G401 (cell line): ENCODE measurements at places on chromosomes 5 and 9. TPM values are rescaled to one million over a fixed set of nuclear protein-coding genes. Genes with fewer than 3 reads are reported as not detected.

DNA sequence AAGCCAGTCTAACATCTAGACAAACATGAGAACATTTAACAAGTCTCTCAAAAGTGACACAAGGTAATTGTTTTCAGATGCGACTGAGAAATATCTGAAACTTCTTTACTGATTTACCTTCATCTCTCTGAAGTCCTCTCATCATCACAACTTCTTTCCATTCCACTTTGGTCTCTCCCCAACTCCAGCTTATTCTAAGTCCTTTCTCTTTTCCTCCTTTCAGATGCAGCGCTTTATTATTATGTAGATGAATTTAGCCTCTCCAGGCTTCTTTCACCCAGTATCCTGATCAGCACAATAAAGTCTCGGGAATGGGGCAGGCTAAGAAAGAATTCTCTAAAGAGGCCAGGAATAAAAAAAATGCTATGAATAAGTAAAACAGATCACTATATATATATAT, 128.0 kb downstream of the KCTD16 start:
- DNase-seq, result no peak

GRCh38 chr9:34252670-34253459, 74.0 kb downstream of the UBAP1 start:
- peak; percentile 72 for DNase-seq

DNA sequence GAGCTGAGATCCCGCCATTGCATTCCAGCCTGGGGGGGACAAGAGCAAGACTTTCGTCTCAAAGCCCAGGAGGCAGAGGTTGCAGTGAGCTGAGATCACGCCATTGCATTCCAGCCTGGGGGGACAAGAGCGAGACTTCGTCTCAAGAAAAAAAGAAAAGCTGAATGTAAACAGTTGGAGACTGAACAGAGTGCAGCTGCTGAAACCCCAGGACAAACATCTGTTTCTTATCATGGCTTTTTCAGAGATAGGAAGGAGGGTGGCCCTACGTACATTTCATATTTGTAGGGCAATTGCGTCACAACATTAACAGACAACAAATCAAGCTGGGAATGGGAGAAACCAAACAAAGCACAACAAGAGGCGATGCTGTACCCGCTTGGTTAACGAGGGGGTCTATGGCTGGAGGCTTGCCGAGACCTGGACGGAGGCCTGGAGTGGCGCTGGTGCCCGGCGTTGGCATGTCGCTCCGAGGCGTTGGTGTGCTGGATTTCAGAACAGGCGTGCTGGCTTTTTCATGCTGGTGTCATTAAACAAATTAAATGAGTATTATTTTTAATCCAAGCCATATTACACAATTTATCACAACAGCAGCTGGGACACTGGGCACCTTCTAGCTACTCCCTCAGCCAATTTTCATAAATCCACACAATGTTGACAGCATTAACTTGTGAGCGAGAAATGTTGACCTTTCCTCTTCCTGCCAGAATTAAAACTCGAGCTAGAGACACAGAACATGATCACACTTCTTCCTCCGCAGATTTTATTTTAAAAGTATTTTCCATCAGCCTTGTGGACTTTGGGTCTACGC, 76.1 kb downstream of the TLE1 start:
- no peak for DNase-seq

GRCh38 chr9:113011911-113012381, at the start of gene ZNF883:
ZNF883 (minus strand) TSS chr9:113012192.
- peak; percentile 74 for DNase-seq

- no peak for DNase-seq
Observed at GRCh38 chr5:139524940-139525585, 36.1 kb upstream of the UBE2D2 start.

DNA sequence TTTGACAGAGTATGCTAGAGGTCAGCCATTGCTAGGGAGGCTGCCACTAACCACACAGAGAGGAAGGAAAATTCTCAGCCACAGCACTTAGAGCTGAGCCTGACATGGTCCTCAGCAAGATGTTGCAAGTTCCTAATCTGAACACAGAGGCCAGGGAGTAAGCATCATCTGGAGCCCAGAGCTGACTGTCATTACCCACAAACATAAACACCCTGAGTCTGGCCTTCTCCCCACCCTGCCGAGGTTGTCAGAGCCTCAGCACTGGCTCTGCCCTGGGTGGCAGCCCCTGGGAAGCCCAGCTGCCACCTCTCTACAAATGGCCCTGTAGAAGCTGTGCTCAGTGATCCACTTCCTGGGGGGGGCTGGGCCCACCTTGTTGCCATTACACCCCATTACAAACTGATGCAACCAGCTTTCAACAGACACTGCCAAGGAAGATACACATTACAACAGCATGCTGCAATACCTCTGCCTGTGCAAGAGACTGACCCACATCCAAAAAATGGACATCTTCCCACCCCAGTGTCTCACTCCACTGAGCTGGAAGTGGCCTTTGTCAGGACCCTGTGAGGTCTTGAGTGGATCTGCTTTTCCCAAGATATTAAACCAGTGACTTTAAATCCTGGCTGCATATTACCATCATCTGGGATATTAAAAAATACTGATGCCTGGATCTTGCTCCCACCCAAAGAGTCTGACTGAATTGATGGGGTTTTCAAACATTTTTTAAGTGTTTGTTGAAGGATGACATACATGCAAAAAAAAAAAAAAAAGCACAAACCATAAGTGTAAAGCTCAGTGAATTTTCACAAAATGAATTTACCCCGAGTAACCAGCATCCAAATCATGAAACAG, 33.0 kb downstream of the IRF1 start:
- DNase-seq, result no peak

GRCh38 chr9:91086657-91087461, 274.9 kb downstream of the AUH start:
- no peak for DNase-seq

GRCh38 chr9:11269036-11269435, 656.2 kb upstream of the PTPRD start:
- DNase-seq, result no peak

DNA sequence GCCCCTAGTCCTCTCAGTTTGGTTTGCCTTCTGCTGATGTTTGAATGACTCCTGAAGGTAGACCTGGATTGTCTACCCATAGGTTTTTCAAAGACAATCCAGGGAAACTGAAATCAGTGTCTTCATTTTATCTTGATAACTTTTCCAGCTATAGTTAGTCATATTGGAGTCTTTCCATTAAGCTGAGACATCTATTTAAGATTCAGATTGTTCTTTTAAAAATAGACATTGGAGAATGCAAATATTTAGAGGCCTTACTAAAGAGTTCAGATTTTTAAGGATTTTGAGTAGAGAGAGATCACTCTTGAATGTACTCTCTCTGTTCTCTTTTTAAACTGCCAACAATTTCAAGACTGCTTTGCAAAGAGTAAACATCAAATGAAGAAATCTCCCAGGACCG, 69.1 kb downstream of the GDNF start:
- no peak for DNase-seq

GRCh38 chr5:121019106-121019505, 555.0 kb downstream of the PRR16 start:
- no peak for DNase-seq

DNA sequence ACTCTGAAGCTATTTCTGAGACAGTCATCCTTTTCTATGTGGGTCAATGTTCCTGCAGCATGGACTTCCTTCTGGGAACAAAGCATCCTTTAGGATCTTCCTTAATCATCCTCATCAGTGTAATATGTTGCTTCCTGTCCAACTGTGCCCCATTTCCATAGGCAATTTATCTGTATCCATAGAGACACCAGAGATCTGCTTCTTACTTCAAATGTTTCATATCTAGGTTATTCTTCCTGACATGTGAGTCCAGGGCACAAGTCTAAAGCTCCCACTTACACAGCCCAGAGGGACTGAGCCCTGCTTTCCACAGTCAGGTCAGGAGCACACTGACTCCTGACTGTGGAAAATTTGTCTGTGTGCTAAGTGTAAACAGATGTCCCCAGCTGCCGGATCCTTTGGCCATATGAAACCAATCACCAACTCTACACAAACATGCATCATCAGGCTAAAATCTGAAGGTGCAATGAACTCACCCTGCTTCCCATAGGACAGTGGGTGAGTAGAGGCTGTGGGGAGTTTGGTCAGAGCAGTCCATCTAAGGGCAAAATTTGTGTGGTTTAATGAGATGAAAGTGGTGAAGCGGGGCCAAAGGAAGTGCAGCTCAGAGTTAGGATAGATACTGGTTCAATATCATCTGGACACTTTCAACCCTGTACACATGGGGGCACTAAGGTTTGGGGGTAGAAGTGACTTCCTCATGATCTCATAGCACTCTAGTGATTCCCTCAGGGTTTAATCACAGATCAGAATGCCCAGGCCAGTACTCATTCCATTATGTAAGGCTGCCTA, 85.2 kb upstream of the TNC start:
- DNase-seq, result no peak

DNA sequence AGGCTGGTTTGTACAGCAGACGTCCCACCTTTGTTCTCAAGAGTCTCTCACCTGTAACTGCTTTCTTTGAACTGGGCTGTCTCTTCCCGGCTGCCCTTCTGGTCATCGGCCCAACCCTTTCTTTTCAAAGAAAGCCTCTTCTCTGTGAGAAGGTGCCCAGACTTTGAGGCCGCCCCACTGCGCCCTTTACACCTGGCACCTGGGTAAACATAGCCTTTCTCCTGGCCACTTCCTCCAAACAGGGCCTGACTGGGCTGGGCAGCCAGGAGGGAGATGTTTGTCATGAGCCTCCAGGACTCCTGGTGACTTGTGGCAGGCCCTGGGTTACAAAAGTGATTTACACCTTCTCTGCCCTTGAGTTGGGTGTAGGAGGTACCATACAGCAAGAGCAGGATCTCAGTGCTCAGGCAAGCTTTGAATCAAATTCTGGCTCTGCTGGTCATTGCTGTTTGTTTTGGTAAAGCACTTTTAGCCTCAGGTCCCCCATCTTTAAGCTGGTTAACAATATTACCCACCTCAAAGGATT, 127.2 kb upstream of the CXCL14 start:
- no peak for DNase-seq

DNA sequence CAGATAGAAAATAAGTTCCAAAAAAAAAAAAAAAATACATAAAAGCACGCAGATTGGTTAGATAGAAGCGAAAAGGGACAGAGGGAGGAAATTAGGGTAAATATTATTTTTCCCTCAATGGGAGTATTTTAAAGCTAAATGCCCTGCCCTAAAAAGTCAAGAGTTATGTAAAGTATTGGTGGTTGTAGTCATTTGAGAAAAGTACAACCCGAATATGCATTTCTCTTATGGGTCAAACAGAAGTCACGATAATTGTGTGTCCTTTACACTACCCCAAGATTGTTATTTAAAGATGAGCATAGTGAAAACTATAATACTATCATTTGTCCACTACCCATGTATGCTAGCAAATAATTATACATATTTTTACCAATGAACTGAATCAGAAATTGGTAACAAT, 368.7 kb downstream of the NDUFS4 start:
- DNase-seq, result no peak

- no peak for DNase-seq
Observed at GRCh38 chr5:61366497-61367240, 34.6 kb downstream of the ZSWIM6 start.

DNA sequence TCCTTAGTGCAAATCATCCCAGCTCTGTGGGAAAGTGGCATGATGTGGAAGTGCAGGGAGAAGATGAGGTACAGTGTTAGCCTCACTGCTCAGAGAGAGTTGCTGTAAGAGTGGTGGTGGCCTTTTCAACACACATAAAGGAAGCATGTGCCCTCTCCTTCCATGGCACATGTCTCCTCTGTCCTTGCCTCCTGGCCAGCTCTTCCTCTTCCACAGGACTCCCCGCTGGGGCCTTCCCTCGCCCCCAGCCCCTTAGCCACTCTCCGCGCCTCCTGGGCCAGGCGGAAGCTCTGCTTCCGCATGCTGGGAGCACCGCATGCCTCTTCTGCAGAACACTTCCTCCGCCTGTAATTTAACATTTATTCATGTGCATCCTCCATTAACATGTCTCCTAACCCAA, 4.8 kb upstream of the KCNMB1 start:
- no peak for DNase-seq

- DNase-seq, result no peak
Observed at GRCh38 chr9:113910036-113910639, 34.0 kb downstream of the ZNF618 start.

DNA sequence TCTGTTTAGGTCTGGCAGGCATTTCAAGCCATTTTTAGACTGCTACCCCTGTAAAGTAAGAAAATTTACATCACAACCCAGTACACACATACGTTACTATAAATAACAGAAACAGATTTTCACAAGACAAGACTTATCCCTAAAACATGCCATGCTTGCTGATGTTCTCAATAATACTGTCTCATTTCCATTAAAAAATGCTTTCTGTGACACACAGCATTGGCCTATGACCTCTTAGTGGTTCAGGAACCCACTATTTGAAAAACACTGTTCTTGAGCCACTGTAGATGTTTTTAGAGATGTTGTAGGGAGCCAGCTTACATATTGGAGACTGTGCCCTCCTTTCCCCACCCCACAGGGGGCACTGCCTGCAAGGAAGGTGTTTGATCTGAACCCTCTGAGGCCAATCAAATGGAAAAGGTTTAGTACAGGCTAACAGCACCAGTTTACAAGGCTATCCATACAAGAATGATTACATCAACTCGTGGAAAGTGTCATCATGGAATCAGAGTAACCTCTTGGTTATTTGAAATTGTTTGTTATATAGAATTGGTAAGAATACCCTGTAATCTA, 30.8 kb downstream of the ZSWIM6 start:
- no peak for DNase-seq

GRCh38 chr5:119468286-119468685, 16.0 kb downstream of the HSD17B4 start:
- DNase-seq, result no peak

- no peak for DNase-seq
Observed at GRCh38 chr9:93709600-93710369, 133.4 kb downstream of the PHF2 start.

- DNase-seq, result no peak
Observed at GRCh38 chr5:1053391-1054017, 44.9 kb downstream of the NKD2 start.

- no peak for DNase-seq
Observed at GRCh38 chr5:56589481-56589860, 225.9 kb upstream of the MAP3K1 start.

DNA sequence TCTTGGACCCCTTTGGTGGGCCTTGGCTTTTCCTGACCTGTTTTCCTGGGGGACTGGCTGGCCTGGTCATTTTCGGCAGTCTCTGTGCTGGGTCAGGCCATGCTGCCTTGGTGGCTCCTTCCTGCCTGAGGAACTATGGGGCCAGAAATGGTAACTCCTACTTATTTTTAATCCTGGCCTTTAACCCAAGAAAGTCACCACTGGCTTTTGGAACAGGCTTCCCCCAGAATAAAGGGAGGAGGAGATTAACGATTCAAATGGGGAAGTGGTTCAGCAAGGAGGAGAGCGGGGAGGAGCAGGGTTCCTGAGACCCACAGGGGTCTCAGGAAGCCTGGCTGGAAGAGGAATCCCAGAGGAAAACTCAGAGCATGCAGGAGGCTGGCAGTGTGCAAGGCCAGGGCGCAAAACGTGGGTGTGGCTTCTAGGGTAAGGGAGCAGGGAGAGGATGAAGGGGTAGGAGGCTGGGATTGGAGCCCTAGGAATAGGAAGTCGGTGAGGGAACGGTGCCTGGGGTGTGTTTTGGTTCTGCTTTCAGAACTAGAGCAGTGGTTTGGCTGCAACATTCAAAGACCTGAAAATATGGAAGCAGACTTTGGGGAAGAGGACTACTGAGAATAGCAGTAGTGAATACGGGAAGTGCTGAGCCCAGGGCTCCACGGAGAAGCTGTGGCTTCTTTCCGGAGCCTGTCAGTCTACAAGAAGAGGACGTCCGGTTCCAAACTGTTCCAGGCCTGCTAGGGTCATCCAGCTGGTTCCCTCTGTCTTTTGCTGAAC, 271.1 kb upstream of the KLF4 start:
- DNase-seq, result no peak

SLC35A4 gene
- total RNA-seq, result 24.4 and 44.6 TPM in 2 replicates

ECSCR gene
- total RNA-seq, result 2.0 and 6.3 TPM in 2 replicates

FGF1 gene
- 0.03 TPM in 1 of 2 replicates, not detected in the other for total RNA-seq

C7 gene
- not detected in 2 replicates for total RNA-seq

SERF1A gene
- total RNA-seq, result 24.6 and 46.1 TPM in 2 replicates
